ENCODE measurements at places on chromosomes 3 and 15. TPM values are rescaled to one million over a fixed set of nuclear protein-coding genes. Genes with fewer than 3 reads are reported as not detected.

GOLGA8S gene
- not detected for total RNA-seq

DTX3L gene
- total RNA-seq = 9.6 TPM

DNA sequence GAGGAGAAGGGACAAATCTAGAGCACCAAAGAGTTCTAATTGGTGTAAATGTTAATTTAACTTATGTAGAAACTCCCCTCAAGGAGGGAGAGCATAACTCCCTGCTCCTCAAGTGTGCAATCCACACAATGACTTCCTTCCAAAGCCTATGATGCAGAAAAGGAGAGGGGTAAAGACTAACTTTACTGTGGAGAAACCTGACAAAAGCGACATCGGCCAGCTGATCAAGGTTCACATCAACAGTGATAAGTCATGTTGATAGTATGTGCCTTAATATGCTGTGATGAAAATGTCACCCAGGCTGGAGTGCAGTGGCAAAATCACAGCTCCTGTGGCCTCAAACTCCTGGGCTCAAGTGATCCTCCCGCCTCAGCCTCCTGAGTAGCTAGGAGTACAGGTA lies 76.5 kb downstream of the TFDP2 start:
- no peaks in the 10 kb centered on the region for H3K36me3 ChIP-seq
- no peaks in the 10 kb centered on the region for H3K4me1 ChIP-seq
- H3K27ac ChIP-seq = no peak overlapping the region
- H3K4me3 ChIP-seq = no peak overlapping the region
- DNase-seq = no peak

- H3K36me3 ChIP-seq = peaks cover 55% of the 10 kb centered on the region
- DNase-seq = no peak
- peak overlapping the region; percentile 99 for H3K4me3 ChIP-seq
Measured at GRCh38 chr3:101850246-101851051, 1.1 kb downstream of the NFKBIZ start.

DNA sequence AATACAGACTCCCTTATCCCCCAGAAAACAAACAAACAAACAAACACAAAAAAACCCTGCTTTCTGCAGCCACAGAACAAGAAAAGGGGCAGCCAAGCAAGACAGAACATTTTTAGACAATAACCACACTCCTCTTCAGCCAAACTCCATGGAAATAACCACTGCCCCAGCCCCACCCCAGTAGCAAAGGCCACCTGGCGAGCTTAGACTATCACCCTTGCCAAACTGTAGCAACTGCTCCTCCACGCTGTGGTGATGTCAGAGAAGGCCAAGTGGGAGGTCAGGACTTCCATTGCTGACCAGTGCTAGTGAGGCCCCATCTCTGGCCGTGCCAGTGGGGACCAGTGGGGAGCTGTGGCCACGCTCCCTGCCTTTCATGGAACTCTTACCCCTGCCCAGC lies 60.3 kb upstream of the CHRNA7 start:
- H3K27me3 ChIP-seq = no peaks in the 10 kb centered on the region
- no peak for DNase-seq
- H3K4me1 ChIP-seq = no peaks in the 10 kb centered on the region
- H3K36me3 ChIP-seq = no peaks in the 10 kb centered on the region
- H3K27ac ChIP-seq = no peak overlapping the region

ITIH1 gene
- total RNA-seq = not detected

DNA sequence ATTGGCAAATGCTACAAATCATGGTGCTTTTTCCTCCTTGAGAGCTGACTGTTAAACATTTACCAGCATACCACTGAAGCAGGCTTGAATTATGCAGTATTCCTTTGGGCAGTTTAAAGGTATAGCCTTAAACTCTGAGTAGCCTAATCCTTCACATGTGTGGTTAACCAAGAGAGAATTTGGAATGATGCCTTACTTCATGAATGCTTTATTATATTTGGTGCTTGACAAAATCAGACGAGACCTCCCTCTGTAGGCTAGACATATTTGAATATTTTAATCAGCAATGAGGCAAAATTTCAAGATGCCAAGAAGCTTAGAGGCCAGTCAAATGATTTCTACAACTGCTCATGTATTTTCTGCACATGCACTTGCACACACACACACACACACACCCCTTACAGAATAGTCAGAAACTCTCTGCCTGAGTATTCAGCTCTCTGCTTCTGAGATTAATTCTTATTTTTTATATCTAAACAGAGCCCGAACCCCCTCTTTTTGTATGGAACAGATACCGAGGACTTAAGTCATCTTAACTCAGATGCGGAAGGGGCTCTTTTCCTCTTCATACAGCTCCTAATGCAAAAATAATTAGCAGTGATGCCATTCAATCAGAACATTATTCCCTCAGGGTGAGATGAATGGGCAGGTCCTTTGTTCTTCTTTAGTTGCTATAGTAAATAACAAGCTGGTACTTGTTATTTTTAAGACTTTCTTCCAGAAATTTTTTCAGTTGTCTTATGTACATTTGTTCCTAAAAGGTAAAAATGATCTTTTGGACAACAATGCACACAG lies 195.5 kb upstream of the TMC3 start:
- H3K4me3 ChIP-seq = no peak overlapping the region
- H3K4me1 ChIP-seq = no peaks in the 10 kb centered on the region
- no peak for DNase-seq
- H3K27me3 ChIP-seq = peaks cover 2% of the 10 kb centered on the region

GOLGB1 gene
- 43.9 TPM for total RNA-seq

DNA sequence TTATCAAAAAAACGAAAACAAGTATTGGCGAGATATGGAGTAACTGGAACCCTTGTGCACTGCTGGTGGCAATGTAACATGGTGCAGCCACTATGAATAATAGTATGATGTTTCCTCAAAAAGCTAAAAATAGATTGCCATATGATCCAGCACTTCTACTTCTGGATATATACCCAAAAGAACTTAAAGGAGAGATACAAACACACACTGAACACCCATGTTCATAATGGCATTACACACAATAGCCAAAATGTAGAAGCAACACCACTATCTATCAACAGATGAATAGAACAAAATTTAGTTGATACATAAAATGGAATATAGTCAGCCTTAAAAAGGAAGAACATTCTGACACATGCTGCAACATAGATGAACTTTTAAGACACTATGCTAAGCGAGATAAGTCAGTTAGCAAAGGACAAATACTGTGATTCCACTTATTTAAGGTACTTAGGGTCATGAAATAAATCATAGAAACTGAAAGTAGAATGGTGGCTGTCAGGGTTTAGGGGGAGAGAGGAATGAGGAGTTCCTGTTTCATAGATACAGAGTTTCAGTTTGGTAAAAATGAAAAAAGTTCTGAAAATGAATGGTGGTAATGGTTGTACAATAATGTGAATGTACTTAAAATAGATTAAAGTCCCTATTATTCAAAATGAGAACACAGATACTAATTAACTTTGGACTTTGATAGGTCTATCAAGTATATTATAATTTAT lies 59.4 kb upstream of the IMPG2 start:
- H3K27ac ChIP-seq = no peak overlapping the region
- peaks cover 14% of the 10 kb centered on the region for H3K36me3 ChIP-seq
- H3K4me1 ChIP-seq = peaks cover 18% of the 10 kb centered on the region
- H3K27me3 ChIP-seq = no peaks in the 10 kb centered on the region

SRGAP3 gene
- total RNA-seq = 0.69 TPM

- H3K27ac ChIP-seq = no peak overlapping the region
- DNase-seq = peak; percentile 10
- peaks cover 5% of the 10 kb centered on the region for H3K27me3 ChIP-seq
- H3K4me3 ChIP-seq = no peak overlapping the region
Measured at GRCh38 chr3:59839283-59839682, 789.5 kb upstream of the CFAP20DC start.

- H3K4me1 ChIP-seq = no peaks in the 10 kb centered on the region
- H3K4me3 ChIP-seq = no peak overlapping the region
- H3K27ac ChIP-seq = no peak overlapping the region
- H3K36me3 ChIP-seq = no peaks in the 10 kb centered on the region
Measured at GRCh38 chr3:157046520-157046919, 113.4 kb downstream of the CCNL1 start.

GRCh38 chr3:42369832-42370231 lies 40.6 kb downstream of the LYZL4 start:
- H3K4me3 ChIP-seq = no peak overlapping the region
- no peaks in the 10 kb centered on the region for H3K36me3 ChIP-seq
- H3K27me3 ChIP-seq = peaks cover 13% of the 10 kb centered on the region
- DNase-seq = no peak
- no peaks in the 10 kb centered on the region for H3K4me1 ChIP-seq
- no peak overlapping the region for H3K27ac ChIP-seq

- peaks cover 63% of the 10 kb centered on the region for H3K4me1 ChIP-seq
- peak; percentile 89 for DNase-seq
- H3K36me3 ChIP-seq = peaks cover 4% of the 10 kb centered on the region
- no peak overlapping the region for H3K4me3 ChIP-seq
Measured at GRCh38 chr15:85592148-85592547, 202.6 kb downstream of the KLHL25 start.

ADGRG7 gene
- not detected for total RNA-seq

- no peaks in the 10 kb centered on the region for H3K36me3 ChIP-seq
- H3K4me3 ChIP-seq = no peak overlapping the region
- no peak overlapping the region for H3K27ac ChIP-seq
- no peaks in the 10 kb centered on the region for H3K4me1 ChIP-seq
Measured at GRCh38 chr15:81410318-81410753, 36.3 kb upstream of the TMC3 start.

- H3K36me3 ChIP-seq = peaks cover 5% of the 10 kb centered on the region
- DNase-seq = peak; percentile 94
- peak overlapping the region; percentile 2 for H3K4me3 ChIP-seq
- H3K27ac ChIP-seq = peak overlapping the region; percentile 88
Measured at GRCh38 chr3:187986514-187986934, 167.4 kb upstream of the LPP start.

DNA sequence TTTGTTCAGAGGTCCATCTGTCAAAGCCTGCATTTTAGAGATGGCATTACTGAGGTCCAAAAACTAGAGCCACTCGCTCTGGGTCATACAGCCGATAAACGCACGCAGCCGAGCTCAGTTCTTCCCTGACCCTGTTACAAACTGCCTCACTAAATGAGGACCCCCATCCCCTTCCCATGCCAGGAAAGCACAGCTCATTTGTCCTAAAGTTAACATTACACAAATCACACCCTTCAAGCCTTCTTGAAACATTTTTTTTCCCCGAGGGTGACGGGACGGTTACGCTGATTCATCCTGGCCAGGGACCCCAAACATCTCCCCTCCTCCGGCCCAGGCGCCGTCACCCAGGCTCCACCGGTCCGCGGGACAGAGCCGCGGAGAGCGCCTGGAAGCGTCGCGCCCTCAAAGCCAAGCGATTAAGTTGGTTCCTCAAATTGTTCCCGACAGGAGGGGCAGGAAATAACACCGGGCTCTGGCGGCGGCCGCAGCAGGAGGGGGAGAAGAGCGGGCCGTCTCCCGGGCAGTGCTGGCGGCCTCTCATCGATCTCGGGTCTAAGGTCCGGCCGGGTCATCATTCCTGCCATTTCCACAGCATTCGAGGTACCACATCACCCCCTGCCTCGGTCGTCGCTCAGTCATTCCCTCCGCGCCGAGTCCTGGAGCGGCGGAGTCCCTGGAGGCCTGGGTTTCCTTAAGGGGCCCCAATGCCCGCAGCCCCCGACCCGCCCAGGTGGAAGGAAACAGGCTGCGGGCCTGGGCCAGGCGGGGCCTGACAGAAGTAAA lies 619 bp upstream of the CMTM8 start:
- peaks cover 6% of the 10 kb centered on the region for H3K4me1 ChIP-seq
- H3K4me3 ChIP-seq = no peak overlapping the region
- H3K27ac ChIP-seq = no peak overlapping the region

DNA sequence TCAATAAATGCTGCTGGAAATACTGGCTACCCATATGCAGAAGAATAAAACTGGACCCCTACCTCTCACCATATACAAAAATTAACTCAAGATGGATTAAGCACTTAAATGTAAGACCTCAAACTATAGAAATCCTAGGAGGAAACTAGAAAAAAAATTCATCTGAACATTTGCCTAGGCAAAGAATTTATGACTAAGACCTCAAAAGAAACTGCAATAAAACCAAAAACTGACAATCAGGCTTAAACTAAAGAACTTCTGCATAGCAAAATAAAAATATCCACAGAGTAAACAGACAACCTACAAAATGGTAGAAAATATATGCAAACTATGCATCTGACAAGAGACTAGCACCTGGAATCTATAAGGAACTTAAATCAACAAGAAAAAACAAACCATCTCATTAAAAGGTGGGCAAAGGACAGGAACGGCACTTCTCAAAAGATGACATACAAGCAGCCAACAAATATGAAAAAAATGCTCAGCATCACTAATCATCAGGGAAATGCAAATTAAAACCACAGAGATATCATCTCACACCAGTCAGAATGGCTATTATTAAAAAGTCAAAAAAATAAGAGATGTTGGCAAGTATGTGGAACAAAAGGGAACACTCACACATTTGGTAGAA lies 47.0 kb downstream of the MYO9A start:
- H3K4me3 ChIP-seq = no peak overlapping the region
- no peak overlapping the region for H3K27ac ChIP-seq
- H3K36me3 ChIP-seq = no peaks in the 10 kb centered on the region

- H3K4me1 ChIP-seq = no peaks in the 10 kb centered on the region
- H3K36me3 ChIP-seq = no peaks in the 10 kb centered on the region
- no peaks in the 10 kb centered on the region for H3K27me3 ChIP-seq
- no peak overlapping the region for H3K4me3 ChIP-seq
- H3K27ac ChIP-seq = no peak overlapping the region
- DNase-seq = no peak
Measured at GRCh38 chr3:166291186-166291955, 454.1 kb upstream of the BCHE start.

GRCh38 chr3:153313302-153313965 lies 151.4 kb downstream of the RAP2B start:
- H3K36me3 ChIP-seq = no peaks in the 10 kb centered on the region
- H3K27ac ChIP-seq = peak overlapping the region; percentile 34
- H3K4me1 ChIP-seq = peaks cover 22% of the 10 kb centered on the region
- peak overlapping the region; percentile 21 for H3K4me3 ChIP-seq

GRCh38 chr3:155880286-155880685 lies 9.8 kb downstream of the GMPS start:
- H3K27me3 ChIP-seq = no peaks in the 10 kb centered on the region
- no peak overlapping the region for H3K4me3 ChIP-seq
- DNase-seq = no peak

GRCh38 chr3:126883241-126883640 lies 99.7 kb upstream of the PLXNA1 start:
- no peak overlapping the region for H3K4me3 ChIP-seq
- peak; percentile 6 for DNase-seq
- no peaks in the 10 kb centered on the region for H3K27me3 ChIP-seq

OR5H14 gene
- not detected for total RNA-seq

Data from HFFc6 (cell line).